CD8-positive, alpha-beta memory T cell (primary cell): ENCODE measurements at places on chromosomes 1 and 21.

DNA sequence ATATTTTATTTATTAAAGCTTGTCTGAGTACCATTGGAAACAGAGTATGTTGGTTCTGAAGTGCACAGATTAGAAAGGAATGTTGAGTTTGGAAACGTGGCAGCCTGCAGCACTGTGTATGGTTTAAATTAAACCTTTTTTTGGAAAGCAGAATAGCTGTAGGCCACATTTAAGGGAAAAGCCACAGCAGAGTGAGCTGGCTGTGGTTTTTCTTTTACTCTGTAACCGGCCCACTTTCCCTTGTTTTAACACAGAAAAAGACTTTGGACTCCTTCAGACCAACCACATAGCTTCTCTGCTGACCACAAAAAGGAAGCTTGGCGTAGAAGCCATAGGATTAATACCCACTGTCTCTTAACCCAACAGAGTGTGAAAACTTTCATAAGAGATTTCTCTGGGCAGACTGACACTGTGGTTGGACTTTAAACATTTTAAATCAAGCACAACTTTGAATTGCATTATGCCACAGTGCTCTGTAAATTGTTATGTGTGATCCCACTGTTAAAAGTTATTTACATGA, 75.2 kb downstream of the NFIA start:
- no peaks in the 10 kb centered on the region for H3K27me3 ChIP-seq
- no peak overlapping the region for H3K27ac ChIP-seq
- peaks cover 11% of the 10 kb centered on the region for H3K4me1 ChIP-seq
- no peaks in the 10 kb centered on the region for H3K36me3 ChIP-seq

DNA sequence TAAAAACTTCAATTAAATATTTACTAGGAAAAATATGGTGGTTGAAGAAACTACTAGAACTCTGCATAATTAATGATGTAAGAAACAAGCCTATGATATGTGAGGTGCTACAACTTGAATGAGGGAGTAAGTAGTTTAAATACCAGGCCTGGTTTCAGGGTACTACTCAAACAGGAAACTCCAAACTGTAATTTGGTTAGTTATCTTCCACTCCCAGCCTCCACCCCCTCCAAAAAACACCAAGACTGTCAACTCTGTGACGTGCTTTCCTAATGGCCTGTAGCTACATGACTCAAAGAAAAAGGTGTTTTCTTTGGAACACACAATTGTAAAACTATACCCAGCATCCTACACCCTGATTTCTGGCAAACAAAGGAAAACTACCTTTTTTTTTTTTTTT, 55.9 kb upstream of the RCC1 start:
- no peak overlapping the region for H3K4me3 ChIP-seq
- peaks cover 6% of the 10 kb centered on the region for H3K4me1 ChIP-seq
- H3K27ac ChIP-seq: no peak overlapping the region
- H3K36me3 ChIP-seq: no peaks in the 10 kb centered on the region

- H3K36me3 ChIP-seq: no peaks in the 10 kb centered on the region
- no peaks in the 10 kb centered on the region for H3K4me1 ChIP-seq
- H3K27me3 ChIP-seq: no peaks in the 10 kb centered on the region
- no peak overlapping the region for H3K4me3 ChIP-seq
- DNase-seq: no peak
These were observed 390.7 kb downstream of the BRINP2 start for GRCh38 chr1:177561436-177561835.

DNA sequence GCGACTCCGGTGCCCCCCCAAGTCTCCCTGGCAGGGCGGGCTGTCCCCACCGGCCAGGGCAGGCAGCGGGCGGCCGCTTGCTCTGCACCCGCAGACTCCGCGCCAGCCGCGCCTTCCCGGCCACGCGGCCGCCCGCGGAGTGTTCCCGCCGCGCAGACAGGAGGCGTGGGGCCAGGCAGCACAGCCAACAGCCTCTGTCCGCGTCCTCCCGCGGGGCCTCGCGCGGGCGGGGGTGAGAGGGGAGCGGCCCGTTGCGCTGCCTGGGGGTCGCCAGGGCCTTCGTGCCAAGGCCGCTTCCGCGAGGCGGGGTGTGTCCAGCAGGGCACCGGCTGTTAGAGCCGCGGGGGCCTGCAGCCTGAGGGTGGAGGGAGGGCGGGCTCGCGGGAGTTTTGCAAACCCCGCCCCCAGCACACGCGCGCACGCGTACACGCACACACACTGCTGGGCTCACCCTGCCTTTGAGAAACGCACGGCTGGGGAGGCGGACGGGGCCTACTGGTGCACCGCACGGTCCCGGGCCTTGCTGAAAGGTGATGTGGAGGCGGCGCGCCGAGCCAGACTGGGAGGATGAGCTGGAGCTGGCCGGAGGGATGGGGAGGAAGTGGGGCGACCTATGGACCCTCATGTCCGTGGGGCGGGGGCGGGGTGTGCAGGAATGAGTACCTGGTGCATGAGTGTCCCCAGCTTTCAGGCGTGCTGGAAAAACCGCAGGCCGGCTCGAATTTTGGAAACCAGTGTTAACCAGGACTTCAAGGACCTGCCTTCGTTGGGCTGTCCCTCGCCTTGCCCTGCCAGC, 41.5 kb downstream of the KIAA1614 start:
- H3K36me3 ChIP-seq: peaks cover 4% of the 10 kb centered on the region
- H3K4me1 ChIP-seq: peaks cover 4% of the 10 kb centered on the region

GRCh38 chr1:68140536-68140935, 90.1 kb upstream of the DIRAS3 start:
- H3K4me3 ChIP-seq: no peak overlapping the region
- H3K4me1 ChIP-seq: no peaks in the 10 kb centered on the region
- H3K27ac ChIP-seq: no peak overlapping the region
- no peaks in the 10 kb centered on the region for H3K36me3 ChIP-seq
- DNase-seq: no peak

- no peak for DNase-seq
- no peak overlapping the region for H3K27ac ChIP-seq
- H3K4me3 ChIP-seq: no peak overlapping the region
- no peaks in the 10 kb centered on the region for H3K4me1 ChIP-seq
- no peaks in the 10 kb centered on the region for H3K36me3 ChIP-seq
These were observed 328.4 kb upstream of the POU3F1 start for GRCh38 chr1:38375035-38375434.

GRCh38 chr1:153687346-153688125, 9.0 kb downstream of the NPR1 start:
- H3K36me3 ChIP-seq: no peaks in the 10 kb centered on the region
- DNase-seq: no peak
- no peaks in the 10 kb centered on the region for H3K4me1 ChIP-seq
- H3K27ac ChIP-seq: no peak overlapping the region
- no peaks in the 10 kb centered on the region for H3K27me3 ChIP-seq
- H3K4me3 ChIP-seq: no peak overlapping the region

GRCh38 chr1:224637515-224637914, 21.4 kb downstream of the CNIH3 start:
- no peak for DNase-seq
- H3K27me3 ChIP-seq: no peaks in the 10 kb centered on the region
- H3K36me3 ChIP-seq: no peaks in the 10 kb centered on the region

DNA sequence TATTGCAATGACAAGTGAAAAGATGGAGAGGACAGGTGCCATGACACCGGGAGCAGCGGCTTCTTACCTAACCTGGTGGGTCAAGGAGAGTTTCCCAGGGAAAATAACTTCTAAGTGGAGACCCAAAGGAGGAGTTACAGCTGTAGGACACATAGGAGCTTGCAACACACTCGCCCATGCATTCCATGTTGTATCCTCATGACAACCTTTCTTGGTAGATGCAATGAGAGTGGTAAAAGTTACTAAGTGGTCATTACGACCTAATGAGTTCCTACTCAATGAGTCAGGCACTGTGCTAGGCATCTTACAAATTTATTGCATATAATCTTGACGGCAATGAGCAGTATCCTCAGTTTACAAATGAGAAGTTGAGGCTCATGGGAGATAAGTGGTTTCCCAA, 119.5 kb upstream of the HOOK1 start:
- H3K4me3 ChIP-seq: no peak overlapping the region
- no peaks in the 10 kb centered on the region for H3K36me3 ChIP-seq
- H3K27ac ChIP-seq: no peak overlapping the region

- peak overlapping the region; percentile 88 for H3K4me3 ChIP-seq
- peaks cover 24% of the 10 kb centered on the region for H3K4me1 ChIP-seq
- H3K27me3 ChIP-seq: no peaks in the 10 kb centered on the region
- peak overlapping the region; percentile 82 for H3K27ac ChIP-seq
- no peaks in the 10 kb centered on the region for H3K36me3 ChIP-seq
These were observed 1.4 kb downstream of the NUCKS1 start for GRCh38 chr1:205748403-205749233.

- H3K4me1 ChIP-seq: peaks cover 15% of the 10 kb centered on the region
- no peak overlapping the region for H3K4me3 ChIP-seq
- H3K36me3 ChIP-seq: peaks cover 30% of the 10 kb centered on the region
- H3K27me3 ChIP-seq: no peaks in the 10 kb centered on the region
- DNase-seq: no peak
These were observed 4.5 kb downstream of the COPA start for GRCh38 chr1:160338580-160338979.

DNA sequence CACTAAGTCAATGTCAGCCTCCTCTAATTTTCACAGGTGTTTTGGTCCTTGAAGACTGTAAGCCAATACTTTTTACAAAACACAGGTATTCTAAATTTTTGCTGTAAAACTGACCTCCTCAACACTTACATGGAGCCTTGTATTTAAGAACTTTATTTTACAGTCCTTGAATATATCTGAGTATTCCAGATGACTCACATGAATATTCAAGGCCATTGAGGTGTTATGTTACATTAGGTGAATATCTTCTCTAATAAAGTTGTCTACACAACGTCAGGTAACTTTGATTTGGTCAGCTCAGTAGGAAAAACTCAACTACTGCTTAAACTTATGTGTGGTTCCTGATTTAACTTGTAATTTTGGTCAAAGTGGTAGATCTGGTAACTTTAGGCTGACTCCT, 254.2 kb downstream of the OLFM3 start:
- no peaks in the 10 kb centered on the region for H3K27me3 ChIP-seq
- no peaks in the 10 kb centered on the region for H3K36me3 ChIP-seq

DNA sequence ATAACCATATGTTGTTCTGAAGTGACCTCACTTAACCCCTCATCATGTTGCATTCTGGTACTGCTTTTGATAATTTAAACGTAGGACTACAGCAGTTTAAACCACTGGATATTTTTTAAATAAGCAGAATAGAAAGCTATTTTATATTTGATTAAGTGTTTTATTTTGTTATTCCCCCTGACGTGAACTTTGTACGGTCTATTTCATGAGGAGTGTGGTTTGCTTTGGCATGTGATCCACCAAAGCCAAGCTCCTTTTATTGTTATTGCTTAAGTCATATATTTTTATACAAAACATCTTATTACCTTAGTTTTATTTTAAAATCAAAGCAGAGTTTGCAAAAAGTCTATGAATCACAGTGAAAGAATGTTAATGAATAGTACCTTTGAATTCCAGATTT, 101.4 kb upstream of the L1TD1 start:
- no peak overlapping the region for H3K4me3 ChIP-seq
- H3K36me3 ChIP-seq: no peaks in the 10 kb centered on the region
- H3K27ac ChIP-seq: no peak overlapping the region
- no peaks in the 10 kb centered on the region for H3K4me1 ChIP-seq
- H3K27me3 ChIP-seq: no peaks in the 10 kb centered on the region
- no peak for DNase-seq

DNA sequence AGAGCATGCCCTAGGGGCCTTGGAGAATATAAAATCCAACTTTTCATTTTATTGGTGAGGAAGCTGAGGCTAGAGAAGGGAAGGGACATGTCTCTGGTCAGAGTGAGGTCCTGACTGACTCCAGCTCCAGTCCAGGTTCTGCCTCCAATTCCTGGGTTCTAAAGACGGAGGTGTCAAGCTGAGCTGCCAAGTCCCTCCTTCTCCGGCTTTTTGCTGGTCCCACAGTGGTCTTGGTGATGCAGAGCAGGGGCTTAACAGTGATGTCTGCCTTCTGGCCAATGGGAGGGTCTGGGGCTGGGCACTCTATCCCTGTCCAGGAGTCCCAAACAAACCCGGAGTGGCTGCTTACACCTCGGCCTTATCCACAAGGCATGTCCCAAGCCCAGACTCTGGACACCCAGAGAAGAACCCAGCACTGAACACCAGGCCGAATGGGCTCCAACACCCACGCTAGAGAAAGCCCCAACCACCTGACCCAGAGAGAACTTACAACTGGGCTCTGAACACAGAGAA, 104.8 kb downstream of the EBNA1BP2 start:
- peaks cover 5% of the 10 kb centered on the region for H3K4me1 ChIP-seq
- no peak for DNase-seq
- no peaks in the 10 kb centered on the region for H3K36me3 ChIP-seq
- H3K4me3 ChIP-seq: no peak overlapping the region

- H3K4me3 ChIP-seq: no peak overlapping the region
- H3K36me3 ChIP-seq: no peaks in the 10 kb centered on the region
- H3K27me3 ChIP-seq: no peaks in the 10 kb centered on the region
- peaks cover 7% of the 10 kb centered on the region for H3K4me1 ChIP-seq
- H3K27ac ChIP-seq: no peak overlapping the region
- DNase-seq: no peak
These were observed 105.0 kb downstream of the GALNT2 start for GRCh38 chr1:230172016-230172537.

DNA sequence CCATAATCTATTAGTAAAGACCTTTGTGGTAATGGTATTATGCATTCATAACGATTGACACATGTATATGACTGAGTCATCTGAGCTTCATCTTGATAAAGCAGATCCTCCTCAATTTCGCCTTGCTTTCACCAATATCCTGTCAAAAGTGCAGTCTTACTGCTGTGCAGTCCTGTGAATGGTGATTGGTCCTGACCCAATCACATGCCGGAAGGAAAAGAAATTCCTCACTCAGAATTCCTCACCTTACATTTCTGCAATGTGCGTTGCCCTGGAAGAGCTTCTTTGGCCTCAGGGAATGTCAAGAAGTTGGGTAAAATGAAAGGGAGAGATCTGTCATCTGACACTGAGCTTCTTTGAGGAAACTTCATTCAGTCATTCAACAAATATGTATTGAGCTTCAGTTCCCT, 121.0 kb upstream of the TSPAN2 start:
- no peak overlapping the region for H3K27ac ChIP-seq
- no peak overlapping the region for H3K4me3 ChIP-seq
- H3K36me3 ChIP-seq: no peaks in the 10 kb centered on the region
- no peaks in the 10 kb centered on the region for H3K27me3 ChIP-seq

DNA sequence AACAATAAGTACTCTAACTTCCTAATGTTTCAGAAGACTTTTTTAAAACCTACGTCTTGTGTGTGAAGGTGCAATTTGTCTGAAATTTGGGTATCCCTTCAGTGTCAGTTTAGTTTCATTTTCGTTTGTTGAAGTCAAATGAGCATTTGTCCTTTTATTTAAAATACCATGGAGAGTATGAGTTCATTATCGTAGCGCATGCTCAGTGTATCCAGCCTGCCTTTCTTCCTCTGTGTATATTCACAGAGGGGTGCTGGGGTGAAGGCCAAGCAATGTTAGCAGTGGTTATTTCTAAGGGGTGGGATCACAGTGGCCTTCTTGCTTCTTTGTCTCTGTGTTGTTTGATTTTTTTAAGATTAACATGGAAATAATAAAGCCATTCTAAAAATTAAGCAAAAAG, 43.2 kb downstream of the CNN3 start:
- H3K36me3 ChIP-seq: no peaks in the 10 kb centered on the region
- no peaks in the 10 kb centered on the region for H3K27me3 ChIP-seq
- no peak for DNase-seq
- H3K27ac ChIP-seq: no peak overlapping the region
- H3K4me3 ChIP-seq: peak overlapping the region; percentile 21

- no peak overlapping the region for H3K27ac ChIP-seq
- no peak overlapping the region for H3K4me3 ChIP-seq
- H3K36me3 ChIP-seq: no peaks in the 10 kb centered on the region
- DNase-seq: no peak
- H3K4me1 ChIP-seq: no peaks in the 10 kb centered on the region
These were observed 66.5 kb downstream of the EIF4G3 start for GRCh38 chr1:21110163-21110562.
